ENCODE measurements at places on chromosomes 1 and 21.

DNA sequence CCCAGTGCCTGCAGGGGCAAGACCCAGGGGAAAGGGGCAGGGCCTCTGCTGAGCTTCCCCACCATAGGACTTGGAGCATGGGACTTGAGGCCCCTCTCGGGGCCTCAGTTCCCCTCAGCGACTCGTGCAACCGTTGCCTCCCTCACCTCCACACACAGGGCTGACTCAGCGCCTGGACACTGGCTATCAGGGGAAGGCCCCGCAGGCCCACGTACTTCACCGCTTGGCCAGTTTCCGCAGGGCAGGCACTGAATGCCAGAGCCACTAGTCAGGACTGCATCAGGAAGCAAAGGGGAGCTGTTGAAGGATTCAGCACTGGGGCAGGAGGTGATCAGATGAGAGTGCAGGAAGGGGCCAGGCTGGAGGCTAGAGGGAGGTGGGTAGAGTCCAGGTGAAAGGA lies 15.5 kb upstream of the FAM131C start:
- peak; percentile 1 for DNase-seq

- DNase-seq = peak; percentile 67
Observed at GRCh38 chr1:32335790-32336590, at the start of gene MARCKSL1. MARCKSL1 (minus strand) TSS chr1:32336233; CDS start chr1:32336033, 200 bp downstream.

DNA sequence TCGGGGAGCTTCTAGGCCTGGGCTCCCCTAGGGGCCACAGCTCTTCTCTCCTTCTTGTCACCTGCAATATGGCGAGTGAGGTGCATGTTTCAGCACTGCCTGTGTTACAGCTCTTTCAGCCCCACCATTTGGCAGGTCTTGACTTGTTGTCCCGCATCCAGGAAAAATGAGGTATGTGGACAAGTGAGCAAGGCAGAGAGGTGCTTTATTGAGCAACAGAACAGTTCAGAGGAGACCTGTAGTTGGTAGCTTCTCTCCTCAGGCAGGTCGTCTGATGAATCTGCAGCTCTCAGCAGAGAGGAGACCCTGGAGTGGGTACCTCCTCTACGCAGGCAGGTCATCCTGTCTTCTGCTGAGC lies 208.2 kb upstream of the USP25 start:
- no peak for DNase-seq

DNA sequence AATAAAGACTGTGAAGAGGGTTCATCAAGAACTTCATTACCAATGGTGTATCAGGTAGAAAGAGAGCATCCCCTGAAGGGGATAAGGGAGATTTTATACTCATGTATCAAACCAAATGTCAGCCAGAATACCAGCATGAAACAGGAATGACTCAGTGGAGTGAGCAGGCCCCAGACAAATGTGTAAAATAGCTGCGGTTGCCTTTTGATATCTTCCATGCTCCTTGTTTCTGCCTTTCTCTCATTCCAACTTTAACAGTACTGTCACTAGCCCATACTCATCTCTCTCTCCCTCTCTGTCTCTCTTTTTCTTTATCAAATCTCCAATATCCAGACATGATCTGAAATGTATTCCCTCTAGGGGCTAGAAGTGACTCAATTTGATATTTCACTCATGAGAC lies 47.8 kb downstream of the GPR88 start:
- DNase-seq = no peak

- DNase-seq = no peak
Observed at GRCh38 chr1:106995970-106996369, 60.5 kb upstream of the PRMT6 start.

DNA sequence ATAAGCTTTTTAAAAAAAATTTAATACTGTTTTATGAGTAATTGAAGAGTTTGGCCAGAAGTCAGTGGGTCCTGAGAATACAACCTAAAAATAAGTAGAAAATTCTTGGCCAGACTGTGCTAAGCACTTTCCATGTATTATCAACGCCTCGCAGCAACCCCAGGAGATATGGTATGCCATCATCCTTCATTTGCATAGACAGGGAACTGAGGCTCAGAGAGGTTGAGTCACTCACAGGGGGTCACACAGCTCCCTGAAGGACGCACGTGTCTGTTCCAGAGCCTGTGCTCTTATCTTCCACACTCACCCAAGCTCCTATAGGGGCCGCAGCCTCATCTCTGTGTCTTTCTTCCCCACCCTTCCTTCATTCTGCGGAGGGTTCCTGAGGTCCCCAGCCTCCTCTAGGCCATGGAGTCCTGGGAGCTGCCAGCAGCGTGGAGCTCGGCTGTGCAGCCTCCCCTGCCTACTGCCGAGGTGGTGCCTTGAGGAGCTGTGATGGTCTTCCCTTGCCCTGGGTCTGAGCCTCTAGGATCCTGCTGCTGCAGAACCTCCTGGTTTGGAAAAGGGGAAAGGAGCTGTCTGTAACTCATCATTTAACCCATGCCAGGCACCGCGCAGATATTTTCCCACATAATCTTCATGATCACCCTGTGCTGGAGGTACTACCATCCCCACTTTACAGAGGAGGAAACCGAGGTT lies 30.3 kb upstream of the ECE1 start:
- DNase-seq = no peak

GRCh38 chr1:225950905-225951497 lies 10.0 kb upstream of the LEFTY2 start:
- DNase-seq = no peak

- DNase-seq = no peak
Observed at GRCh38 chr1:7363450-7363849, 407.6 kb upstream of the VAMP3 start.

- DNase-seq = no peak
Observed at GRCh38 chr1:104132382-104132973, 382.8 kb downstream of the AMY1C start.

- DNase-seq = peak; percentile 30
Observed at GRCh38 chr1:6601923-6602668, 573 bp downstream of the KLHL21 start.

GRCh38 chr1:102163799-102164198 lies 167.1 kb upstream of the OLFM3 start:
- DNase-seq = no peak

GRCh38 chr1:235056937-235057336 lies 71.7 kb downstream of the TOMM20 start:
- DNase-seq = peak; percentile 32

DNA sequence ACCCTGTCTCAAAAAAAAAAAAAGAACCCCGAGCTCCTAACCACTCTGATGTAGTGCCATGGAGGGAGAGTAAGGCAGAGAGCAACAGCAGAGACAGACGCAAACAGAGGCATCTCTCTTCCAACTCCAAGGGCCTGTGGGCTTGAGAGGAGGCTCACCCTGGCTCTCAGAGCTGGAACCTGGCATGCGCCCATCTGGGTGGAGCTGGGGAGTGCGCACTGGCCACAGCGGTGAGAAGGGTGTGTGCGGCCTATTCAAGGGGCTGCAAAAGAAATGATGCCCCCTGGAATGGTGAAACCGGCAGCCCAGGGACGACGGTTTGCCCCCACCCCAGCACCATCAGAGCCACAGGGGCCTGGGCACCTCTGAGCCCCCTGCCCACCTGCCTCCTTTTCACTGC lies 17.6 kb downstream of the COL8A2 start:
- DNase-seq = no peak

- DNase-seq = no peak
Observed at GRCh38 chr1:73903092-73903491, 294.9 kb downstream of the LRRIQ3 start.

DNA sequence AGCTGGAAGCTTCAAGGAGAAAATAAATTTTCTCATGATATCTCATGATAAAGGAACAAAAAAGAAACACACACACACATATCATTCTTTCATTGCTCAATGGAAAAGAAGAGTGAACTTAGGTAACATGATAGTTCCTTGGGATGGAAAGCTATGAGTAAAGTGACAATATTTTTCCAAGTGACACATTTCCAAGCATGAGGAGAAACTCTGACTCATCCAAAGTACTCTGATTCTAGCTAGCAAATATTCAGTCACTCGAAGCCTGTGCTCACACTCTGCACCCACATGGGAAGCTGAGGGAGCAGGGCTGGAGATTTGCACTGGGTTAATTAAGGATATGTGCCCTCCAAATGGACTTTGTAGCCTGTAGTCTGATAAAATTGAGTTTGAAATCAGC lies 222.4 kb downstream of the LRRC40 start:
- DNase-seq = no peak

GRCh38 chr21:25186273-25186672 lies 421.0 kb downstream of the MRPL39 start:
- no peak for DNase-seq

- peak; percentile 25 for DNase-seq
Observed at GRCh38 chr1:17181781-17182464, 23.0 kb upstream of the PADI1 start.

GRCh38 chr1:176701151-176701866 lies 238.3 kb downstream of the PAPPA2 start:
- DNase-seq = no peak

DNA sequence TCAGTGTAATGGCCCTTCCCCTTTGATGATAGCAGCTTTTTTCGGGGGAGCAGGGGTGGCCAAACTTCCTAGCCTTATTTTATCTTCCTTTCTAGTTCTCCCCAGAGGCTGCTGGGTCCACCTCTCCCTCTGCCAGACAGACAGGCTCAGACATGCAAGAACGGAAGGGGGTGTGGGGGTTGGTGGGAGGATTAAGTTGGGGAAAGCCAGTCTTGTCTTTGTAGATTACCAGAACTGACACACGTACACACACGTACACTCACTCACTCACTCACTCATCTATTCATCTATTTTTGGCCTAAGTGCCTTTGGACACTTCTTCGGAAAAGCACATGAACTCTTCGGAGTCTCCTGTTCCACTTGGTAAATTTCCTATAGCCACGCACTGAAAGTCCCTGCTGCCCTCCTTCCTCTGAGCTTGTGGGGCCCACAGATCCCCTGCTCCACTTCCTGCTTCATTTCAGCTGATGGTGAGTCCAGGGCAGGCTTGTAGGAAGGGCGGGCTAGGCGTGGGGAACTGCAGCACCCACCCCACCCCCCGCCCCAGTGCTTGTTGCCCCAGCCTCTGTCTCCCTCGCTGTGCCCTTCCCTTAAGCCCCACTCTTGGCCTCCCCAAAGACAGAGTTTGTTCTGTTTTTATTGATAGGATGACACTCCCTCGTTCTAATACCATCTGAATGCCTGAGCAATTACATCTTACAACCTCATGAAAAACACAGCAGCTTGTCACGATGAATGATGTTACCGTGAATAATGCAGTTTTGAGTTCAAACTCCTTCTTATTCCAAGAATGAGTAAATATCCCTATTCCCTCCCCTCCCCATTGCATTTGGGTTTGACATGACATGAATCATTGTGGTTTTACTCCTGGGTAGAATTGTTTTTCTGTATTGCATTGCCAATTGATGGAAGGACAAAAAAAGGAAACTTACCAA lies 60.7 kb upstream of the ATP5PO start:
- peak; percentile 83 for DNase-seq

GRCh38 chr1:224067207-224067606 lies 46.7 kb upstream of the FBXO28 start:
- no peak for DNase-seq

GRCh38 chr21:32812035-32812434 lies 40.5 kb upstream of the PAXBP1 start:
- no peak for DNase-seq

- DNase-seq = no peak
Observed at GRCh38 chr1:203818399-203818798, 23.0 kb downstream of the ZBED6 start.

DNA sequence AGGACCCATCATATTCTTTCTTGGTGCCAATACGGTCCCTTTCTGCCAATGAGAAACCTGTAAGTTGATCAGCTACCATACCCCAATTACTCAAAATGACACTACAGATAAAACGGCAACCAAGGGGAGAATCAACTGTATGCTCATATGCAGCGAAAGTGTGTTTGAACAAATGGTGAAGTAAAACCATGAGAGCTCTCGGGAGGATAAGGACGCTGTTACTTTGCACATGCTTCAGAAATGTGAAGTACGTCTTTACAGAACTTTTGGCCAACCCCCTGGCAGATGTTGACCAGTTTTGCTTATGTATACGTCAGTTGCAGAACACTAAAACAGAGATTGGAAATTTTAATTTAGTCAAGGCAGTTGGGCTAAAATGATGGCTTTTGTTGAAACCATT lies 79.6 kb downstream of the PROX1 start:
- DNase-seq = no peak

- DNase-seq = no peak
Observed at GRCh38 chr1:180167021-180167701, 12.5 kb downstream of the QSOX1 start.

DNA sequence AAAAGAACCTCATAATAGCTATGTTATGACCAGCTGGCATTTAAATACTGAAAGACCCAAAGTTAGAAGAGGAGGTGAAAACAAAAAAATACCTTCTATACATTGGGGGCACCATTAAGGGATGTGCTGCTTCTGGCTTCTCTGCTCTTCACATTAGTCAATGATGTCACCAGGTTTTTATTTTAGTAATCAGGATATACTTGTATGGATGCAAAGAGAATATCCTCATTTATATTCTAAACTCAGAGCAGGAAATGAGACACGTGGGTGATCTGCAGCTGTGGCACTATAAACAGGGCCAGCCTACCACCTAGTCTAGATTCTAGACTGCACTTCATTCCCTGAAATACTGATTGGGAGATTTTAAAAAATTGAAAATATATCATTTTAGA lies 51.2 kb downstream of the WLS start:
- DNase-seq = no peak

DNA sequence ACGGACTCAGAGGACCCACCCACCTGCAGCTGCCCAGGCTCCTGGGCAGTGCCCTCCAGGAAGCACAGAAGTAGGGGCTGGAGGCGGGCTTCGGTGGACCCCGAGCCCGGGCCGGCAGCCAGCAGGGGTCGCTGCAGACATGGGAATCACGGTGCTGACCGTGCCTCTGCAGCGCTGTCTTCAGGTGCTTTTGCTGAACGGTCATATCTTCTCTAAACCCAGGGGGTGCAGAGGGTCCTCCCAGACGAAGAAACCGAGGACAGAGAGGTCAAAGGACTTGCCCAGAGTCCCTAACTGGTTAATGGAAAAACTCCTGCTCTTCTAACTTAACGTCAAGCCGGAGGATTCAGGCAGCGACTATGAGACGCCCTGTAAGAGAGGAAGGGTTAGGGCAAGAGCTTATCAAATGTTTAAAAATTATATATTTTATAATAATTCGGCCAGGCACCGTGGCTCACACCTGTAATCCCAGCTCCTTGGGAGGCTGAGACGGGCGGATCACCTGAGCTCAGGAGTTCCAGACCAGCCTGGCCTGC lies 21.5 kb upstream of the LEFTY2 start:
- peak; percentile 76 for DNase-seq

- DNase-seq = no peak
Observed at GRCh38 chr1:17791480-17791879, 36.3 kb downstream of the ACTL8 start.

- DNase-seq = no peak
Observed at GRCh38 chr1:24020025-24020424, 39.9 kb upstream of the SRSF10 start.

DNA sequence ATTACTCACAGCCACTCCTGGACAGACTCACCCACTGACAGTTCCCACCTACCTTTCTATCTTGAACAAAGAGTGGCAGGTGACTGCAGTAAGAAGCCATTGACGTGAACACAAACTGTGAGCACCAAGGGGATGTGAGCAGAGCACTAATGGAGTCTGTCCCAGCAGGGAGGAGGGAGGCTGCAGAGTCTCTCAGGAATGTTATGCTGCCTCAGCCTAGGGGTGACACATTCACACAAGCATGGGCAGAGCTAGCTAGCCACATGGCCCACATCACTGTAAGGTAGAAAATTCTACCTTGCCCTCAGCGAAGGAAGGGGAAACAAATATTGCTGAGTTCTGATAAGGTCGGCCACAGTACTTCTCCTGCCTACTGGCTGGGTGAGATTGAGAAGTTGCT lies 56.8 kb upstream of the PTGFRN start:
- no peak for DNase-seq
